Stimulated activated CD4-positive, alpha-beta T cell treated with anti-CD3 and anti-CD28 coated beads, Interleukin-4, amount 100 ng/mL, for 1 hour (primary cell): ENCODE measurements at places on chromosomes 5 and 9.

DNA sequence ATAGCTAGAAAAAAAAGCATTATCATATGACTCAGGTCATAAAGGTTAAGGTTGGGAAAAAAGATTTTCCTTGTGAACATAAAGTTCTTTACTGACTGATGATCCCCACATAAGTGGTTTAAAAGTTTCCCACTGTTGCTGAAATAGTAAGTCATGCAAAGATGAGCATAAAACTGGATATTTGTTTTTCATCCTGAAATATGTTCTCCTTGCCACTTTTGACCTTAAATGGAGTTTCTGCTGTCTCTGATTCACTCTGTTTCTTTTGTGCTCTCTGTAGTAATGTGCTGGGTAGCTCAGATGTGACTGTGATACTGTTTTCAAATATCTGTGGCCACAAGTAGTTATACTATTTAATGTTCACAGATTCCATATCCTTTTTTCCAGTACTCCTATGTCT, 162.5 kb upstream of the GAS1 start:
- DNase-seq, result no peak

- no peak for DNase-seq
Observed at GRCh38 chr9:71552480-71552879, 215.8 kb downstream of the CEMIP2 start.

GRCh38 chr5:64384765-64385164, 121.0 kb upstream of the RGS7BP start:
- DNase-seq, result no peak

DNA sequence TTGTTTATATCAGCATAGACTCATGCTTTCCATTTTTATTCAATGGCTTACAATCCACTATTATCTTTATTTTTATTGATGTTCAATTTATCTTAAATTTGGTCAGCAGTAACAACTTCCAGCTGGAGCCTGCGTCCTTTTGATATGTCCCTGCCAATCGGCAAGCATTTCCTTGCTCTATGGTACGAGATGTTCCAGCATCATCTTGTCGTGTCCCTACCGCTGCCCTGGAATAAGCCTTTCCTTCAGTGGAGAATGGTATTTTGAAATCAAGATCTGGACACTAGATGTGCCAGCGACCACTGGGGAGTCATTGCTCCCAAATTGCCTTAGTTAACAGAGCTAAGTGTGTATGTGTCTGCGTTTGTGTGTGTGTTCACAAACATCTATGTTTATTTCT, 151.6 kb upstream of the RGMB start:
- no peak for DNase-seq

DNA sequence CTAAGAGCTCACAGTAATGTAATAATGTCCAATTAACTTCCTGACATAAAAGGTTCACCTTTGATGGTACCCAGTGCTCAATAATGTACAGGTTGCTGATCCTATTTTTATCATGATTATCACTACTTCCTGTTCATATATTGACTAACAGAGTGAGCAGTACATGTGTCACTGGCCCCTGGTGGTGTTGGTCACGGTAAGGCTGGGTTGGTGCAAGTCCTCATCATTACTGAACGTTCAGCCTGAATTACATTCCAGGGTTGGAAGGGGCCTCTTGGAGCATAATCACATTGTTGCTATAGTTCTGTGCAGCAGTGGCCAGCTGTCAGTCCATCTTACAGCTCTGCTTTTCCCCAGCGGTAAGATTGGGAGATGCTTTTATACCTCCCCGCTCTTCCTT, 24.2 kb upstream of the CKMT2 start:
- no peak for DNase-seq

GRCh38 chr5:56685503-56686217, 129.7 kb upstream of the MAP3K1 start:
- DNase-seq, result no peak

- DNase-seq, result no peak
Observed at GRCh38 chr9:124390794-124391658, 24.2 kb downstream of the PSMB7 start.

GRCh38 chr9:28001096-28001495, 427.8 kb upstream of the C9orf72 start:
- DNase-seq, result no peak

- no peak for DNase-seq
Observed at GRCh38 chr9:125759764-125760129, 12.6 kb downstream of the PBX3 start.

- DNase-seq, result no peak
Observed at GRCh38 chr9:78972303-78972999, 599.3 kb upstream of the TLE4 start.

GRCh38 chr5:142926549-142926948, 156.4 kb downstream of the ARHGAP26 start:
- no peak for DNase-seq
